ENCODE measurements at places on chromosomes 13 and 19. TPM values are rescaled to one million over a fixed set of nuclear protein-coding genes. Genes with fewer than 3 reads are reported as not detected.

- peak; percentile 35 for DNase-seq
Observed at GRCh38 chr13:113637262-113638160, 20.5 kb downstream of the ATP4B start.

DNA sequence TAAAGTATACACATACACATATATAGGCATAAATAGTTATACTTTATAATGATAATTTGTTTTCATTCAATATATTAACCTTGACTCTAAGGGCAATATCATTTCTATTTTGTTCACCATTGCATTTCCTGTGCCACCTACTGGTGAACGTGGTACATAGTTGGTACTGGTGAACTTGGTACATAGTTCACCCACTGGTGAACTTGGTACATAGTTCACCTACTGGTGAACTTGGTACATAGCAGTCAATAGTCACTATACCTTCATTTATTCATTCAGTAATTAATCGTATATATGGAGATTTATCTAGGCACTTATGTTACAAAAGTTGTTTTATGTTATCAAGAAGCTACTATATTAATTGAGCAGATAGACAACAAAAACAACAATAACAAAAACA is 172.6 kb upstream of the ATXN8OS start:
- DNase-seq, result no peak

- peak; percentile 30 for DNase-seq
Observed at GRCh38 chr13:109737046-109737573, 49.3 kb downstream of the IRS2 start.

DNA sequence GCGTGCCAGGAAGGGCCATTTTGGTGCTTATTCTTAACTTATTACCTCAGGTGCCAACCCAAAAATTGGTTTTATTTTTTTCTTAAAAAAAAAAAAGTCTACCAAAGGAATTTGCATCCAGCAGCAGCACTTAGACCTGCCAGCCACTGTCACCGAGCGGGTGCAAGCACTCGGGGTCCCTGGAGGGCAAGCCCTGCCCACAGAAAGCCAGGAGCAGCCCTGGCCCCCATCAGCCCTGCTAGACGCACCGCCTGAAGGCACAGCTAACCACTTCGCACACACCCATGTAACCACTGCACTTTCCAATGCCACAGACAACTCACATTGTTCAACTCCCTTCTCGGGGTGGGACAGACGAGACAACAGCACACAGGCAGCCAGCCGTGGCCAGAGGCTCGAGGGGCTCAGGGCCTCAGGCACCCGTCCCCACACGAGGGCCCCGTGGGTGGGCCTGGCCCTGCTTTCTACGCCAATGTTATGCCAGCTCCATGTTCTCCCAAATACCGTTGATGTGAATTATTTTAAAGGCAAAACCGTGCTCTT is 49.3 kb downstream of the RAB20 start:
- no peak for DNase-seq

DNA sequence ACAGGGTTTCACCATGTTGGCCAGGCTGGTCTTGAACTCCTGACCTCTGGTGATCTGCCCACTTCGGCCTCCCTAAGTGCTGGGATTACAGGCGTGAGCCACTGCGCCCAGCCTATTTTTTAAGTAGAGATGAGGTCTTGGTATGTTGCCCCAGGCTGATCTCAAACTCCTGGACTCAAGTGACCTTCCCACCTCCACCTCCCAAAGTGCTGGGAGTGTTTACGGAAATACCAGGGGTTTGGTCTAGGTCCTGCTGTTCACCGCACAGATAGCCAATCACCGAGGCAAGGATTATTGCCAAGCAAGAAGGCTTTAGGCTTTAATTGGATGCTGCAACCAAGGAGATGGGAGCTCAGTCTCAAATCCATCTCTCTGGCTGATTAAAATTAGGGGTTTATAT is 11.6 kb downstream of the CLEC4G start:
- no peak for DNase-seq

- no peak for DNase-seq
Observed at GRCh38 chr19:10021446-10021845, 8.2 kb downstream of the RDH8 start.

DNA sequence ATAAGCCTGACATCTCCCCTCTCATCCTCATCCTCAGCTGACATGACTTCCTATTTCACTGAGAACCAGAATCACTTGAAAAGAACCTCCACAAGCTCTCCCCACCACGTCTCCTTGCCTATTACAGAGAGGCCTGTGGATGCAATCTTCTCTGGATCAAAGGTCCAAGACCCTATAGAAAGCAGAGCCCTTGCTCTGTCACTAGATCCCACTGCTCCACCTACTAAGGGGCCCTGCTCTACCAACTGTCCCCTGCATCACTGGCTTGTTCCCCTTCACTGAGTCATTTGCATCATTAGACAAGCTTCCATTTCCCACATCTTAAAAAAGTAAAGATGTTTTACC is 40.8 kb downstream of the RCBTB2 start:
- no peak for DNase-seq

- DNase-seq, result peak; percentile 36
Observed at GRCh38 chr19:3788996-3789778, 3.0 kb upstream of the MATK start.

- DNase-seq, result peak; percentile 58
Observed at GRCh38 chr19:13623716-13624710, 117.7 kb upstream of the CACNA1A start.

DNA sequence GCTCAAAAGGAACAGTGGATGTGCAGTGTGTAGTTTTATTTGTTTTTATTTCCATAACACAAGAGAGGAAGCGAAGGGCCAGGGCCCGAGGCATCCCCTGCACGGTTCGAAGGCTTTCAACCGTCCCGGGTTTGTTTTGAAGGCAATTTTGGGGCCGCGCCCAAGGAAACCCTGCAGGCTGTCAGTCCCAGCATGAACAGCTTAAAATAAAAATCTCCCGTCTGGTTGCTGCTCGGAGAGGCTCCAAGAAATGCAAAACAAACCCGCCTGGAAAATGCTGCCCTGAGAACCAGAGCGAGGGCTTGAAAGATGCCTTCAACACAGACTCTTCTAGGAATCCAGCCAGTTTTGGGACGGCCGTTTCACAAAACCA is 16.0 kb downstream of the LSM4 start:
- DNase-seq, result no peak

DNA sequence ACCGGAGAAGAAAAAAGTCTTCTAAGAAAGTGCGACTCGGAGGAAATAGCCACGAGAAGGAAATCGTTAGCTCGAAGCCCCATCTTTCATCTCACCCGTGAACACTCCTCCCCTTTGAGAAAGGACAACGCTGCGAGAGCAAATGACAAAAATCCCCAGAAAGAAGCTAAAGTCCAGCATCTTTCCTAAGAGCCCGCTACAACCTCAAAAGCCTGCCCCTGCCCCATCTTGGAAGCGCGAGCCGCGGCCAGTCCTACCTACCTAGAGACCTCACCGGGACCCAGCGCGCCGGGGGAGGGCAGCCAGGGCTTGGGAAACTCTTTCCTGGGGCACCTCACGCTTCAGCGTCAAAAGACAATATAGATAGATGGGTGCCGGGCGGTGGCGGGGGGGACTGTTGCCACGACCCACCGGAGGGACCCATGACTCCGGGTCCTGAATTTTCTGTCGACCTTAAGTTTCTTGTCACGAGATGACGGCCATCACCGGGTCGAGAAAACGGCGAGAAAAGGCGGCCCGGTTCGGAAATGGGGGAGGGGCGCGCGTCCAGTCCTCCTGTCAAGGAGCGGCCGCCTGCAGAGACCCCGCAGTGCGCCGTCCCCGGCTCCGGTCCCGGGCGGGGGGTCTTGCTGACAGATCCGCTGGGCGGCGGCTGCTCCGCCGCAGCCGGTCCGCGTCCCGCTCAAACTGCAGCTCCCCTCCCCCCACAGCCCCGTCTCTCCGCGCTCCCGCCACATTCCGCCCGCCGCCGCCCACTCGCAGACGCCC is 65.9 kb downstream of the KCNRG start:
- peak; percentile 84 for DNase-seq

DNA sequence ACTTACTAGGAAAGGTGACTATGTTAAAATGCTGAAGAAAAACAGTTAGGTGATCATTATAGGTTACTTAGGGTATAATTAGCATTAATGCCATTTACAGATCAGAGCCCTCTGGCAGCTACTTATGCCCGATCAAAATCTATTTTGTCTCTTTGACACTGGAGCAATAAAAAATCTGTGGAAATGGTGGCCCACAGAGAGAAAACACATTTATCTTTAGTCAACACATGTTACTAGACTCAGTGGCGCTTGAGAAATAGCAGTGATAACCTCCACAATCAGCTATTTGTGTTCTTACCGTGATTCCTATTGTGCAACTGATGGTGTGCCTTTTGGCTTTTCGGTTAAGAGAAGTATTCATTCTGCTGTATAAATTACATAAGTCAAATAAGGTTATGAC is 1519.6 kb downstream of the PCDH9 start:
- no peak for DNase-seq

DNA sequence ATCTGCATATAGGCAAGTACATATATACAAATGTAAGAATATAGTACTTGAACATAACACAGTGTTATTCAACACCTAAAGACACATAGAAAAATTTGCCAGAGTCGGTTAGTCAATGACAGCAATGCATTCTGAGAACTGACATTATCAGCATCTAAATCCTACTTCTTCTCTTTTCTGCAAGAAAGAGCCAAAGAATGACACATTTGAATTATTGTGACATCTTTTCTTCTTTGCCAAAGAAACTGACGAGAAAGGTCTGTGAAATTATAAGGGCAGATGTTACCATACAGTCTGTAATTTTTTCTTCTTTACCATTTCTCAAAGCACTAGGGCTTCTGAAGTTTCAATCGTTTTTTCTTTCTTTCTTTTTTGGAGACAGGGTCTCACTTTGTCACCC is 350.9 kb upstream of the NBEA start:
- DNase-seq, result no peak

The ABHD13 gene
- 5.1 TPM for total RNA-seq

The ACTL9 gene
- total RNA-seq, result not detected

The LYL1 gene
- 2.0 TPM for total RNA-seq

The DNAJC15 gene
- total RNA-seq, result 46.9 TPM

Data from endodermal cell (in vitro differentiated cells).